DMS79 (cell line): ENCODE measurements at places on chromosomes 11 and 22.

GRCh38 chr22:39298241-39298987, 21.0 kb downstream of the RPL3 start:
- DNase-seq, result no peak

DNA sequence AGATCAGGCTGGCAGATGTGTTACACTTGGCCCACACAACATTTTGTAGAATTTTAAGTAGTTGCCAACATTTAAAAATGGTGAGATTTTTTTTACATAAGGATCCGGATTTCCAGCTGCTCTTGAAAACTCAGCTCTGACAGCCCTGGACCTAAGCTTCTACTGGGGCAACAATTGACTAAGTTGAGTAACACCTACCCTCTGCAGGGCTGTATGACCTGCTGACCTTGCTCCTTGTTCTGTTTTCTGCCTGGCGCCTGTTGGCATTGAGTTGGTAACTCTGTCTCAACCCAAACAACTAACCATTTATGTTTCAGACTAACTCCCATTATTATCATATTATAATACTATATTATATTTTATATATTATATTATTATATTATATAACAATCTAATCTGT, 21.1 kb upstream of the LRRC55 start:
- no peak for DNase-seq

DNA sequence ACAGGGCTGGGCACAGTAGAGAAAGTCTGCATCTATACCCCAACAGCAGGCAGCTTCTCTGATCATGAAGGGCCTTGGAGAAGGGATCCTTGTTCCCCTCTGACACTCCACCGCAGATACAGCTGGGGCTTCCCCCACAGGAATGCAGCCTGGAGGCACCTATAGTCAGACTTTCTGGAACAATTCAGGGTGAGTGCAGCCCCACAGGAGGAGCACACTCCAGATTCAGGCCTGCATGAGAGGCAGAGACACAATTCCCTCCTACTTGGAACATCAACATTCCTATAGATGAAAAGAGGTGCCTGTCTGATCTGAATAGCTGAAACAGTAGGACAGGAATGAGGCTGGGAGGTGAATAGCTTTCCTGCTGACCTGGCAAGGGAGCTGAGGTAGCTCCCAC, 1298.0 kb upstream of the CNTN5 start:
- DNase-seq, result no peak

DNA sequence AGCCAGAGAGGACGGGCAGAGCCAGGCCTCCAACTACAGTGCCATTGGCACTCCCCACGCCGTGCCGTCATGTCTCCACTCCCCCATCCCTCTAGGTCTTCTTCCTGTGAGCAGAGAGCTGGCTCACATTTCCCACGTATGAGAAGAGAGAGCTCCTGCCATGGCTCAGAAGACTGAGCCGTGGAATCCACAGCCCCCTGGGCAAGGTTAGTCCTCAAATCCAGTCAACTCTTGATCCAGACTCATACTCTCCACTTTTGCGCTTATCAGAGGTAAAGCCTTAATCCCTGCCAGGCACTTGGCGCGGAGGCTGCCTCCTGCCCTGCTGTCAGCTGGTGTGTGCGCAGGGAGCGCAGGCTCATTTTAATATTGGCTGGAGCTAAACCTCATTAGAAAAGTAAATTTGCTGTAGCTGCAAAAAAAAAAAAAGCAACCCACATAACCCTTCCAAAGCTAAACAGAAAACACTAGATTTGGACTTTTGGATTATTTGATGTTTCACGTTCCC, 4.7 kb downstream of the B3GAT1 start:
- no peak for DNase-seq

GRCh38 chr11:10858439-10859325, 829 bp upstream of the ZBED5 start:
- DNase-seq, result no peak

- no peak for DNase-seq
Observed at GRCh38 chr22:45640291-45640940, 31.2 kb upstream of the ATXN10 start.

DNA sequence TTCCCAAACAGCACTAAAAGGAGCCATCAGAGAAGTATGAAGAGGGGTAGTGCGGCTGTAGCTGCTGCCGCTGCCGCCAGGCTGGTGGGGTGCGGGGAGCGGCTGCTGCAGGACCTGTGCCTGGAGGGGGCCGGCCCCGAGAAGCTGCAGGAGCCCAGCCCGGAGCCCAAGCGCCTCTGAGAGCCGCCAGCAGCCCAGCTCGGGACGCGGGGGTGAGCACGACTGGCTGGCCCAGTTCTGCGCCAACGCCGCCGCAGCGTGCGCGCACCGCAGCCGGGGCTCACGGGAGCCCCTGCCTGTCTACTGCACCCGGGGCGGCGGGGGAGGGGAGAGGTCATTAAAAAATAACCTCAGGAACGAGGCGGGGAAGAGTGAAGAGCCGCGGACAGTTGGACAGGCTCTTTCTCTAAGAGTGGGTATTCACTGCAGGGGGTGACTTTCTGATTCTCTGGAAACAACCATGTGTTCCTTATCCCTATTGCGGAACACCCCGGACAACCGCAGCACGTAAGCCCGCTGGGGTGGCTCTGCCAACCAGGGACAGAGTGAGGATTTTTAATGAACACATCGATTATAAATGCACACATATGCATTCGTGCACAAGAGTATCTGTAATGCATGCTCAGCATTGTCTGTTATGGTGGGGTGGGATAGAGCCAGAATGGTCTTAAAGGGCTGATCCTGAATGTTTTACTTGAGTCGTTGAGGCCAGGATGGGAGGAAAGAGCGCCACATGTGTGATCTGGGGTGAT, 453 bp downstream of the GAS2 start:
- no peak for DNase-seq

- no peak for DNase-seq
Observed at GRCh38 chr22:43901976-43902643, 10.3 kb upstream of the PNPLA5 start.
